ENCODE measurements at places on chromosomes 2 and 18.
A peak's percentile ranks its signal among the peaks of the same experiment; 100 is the strongest.

- DNase-seq = no peak
These were observed 3.4 kb downstream of the GEN1 start for GRCh38 chr2:17757321-17757720.

- no peak for DNase-seq
These were observed 280.1 kb downstream of the PTH2R start for GRCh38 chr2:208686665-208687064.

GRCh38 chr2:85064927-85065577 is 68.1 kb upstream of the TCF7L1 start:
- no peak for DNase-seq

DNA sequence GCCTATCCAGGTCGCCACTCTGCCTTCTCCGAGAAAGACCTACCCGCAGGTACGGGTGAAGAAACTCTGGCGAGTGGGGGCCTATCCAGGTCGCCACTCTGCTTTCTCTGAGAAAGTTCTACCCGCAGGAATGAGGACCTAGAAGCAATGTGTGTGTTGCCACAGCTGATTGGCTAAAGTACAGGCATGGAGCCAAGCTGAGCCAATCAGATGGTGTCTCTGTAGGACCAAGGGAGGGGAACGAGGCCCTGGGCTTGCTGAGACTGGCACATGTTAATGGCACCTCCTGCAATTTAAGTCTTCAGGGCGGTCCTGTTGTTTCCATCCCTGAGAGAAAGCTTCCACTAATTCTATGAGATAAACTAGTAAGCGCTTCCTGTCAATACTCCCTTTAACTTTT is 82.3 kb downstream of the KCTD1 start:
- DNase-seq = no peak

DNA sequence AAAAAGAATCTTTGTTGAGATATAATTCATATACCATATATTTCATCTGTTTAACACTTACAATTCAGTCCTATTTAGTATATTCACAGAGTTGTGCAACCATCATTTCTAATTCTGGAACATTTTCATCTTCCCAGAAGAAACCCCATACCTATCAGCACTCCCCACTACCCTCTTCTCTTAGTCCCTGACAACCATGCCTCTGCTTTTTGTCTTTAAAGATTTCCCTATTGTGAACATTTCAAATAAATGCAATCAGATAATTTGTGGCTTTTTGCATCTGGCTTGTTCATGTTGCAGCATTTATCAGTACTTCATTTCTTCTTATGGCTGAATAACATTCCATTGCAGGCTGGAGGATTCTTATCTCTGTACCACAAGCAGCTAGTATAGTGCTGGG is 305.9 kb upstream of the MEX3C start:
- no peak for DNase-seq

- DNase-seq = peak; percentile 65
These were observed 102.4 kb downstream of the CABLES1 start for GRCh38 chr18:23237524-23238151.

GRCh38 chr2:120224256-120224655 is 1.1 kb upstream of the TMEM185B start:
- no peak for DNase-seq

Measured in immature natural killer cell (primary cell).